Naive thymus-derived CD8-positive, alpha-beta T cell (primary cell): ENCODE measurements at places on chromosomes 3 and 15. TPM values are rescaled to one million over a fixed set of nuclear protein-coding genes. Genes with fewer than 3 reads are reported as not detected.

PROK2 gene
- total RNA-seq: not detected

SLC28A2 gene
- not detected for total RNA-seq

DUOXA2 gene
- total RNA-seq: not detected

ATP13A5 gene
- total RNA-seq: not detected

PDIA5 gene
- 5.2 TPM for total RNA-seq

WHAMM gene
- 40.0 TPM for total RNA-seq

IL17RD gene
- not detected for total RNA-seq

GATM gene
- total RNA-seq: 5.0 TPM

SLC9C1 gene
- total RNA-seq: not detected

SPPL2A gene
- 38.6 TPM for total RNA-seq

BOC gene
- total RNA-seq: not detected

LRRIQ4 gene
- total RNA-seq: not detected

GREM1 gene
- total RNA-seq: not detected

P2RY1 gene
- total RNA-seq: not detected

PRR23B gene
- total RNA-seq: not detected
